ENCODE measurements at places on chromosomes 7 and 10.

DNA sequence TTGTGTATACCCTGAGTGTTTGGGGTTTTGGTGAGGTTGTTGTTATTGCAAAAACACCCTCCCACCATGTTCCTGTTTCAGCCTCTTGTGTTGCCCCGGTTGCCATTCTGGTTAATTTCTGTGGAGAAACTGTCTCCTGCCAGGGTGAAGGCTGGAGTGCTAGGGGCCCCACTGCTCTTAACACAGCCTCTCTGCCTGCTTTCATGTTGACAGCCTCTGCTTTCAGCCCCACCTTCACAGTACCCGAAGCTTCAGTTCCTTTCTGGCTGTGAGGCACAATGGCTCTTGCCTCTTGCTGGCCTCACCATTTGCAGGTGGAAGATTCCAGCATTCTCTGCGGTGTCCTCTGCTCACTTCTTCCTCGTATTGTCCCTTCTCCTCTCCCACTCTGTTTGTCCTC lies 19.2 kb downstream of the SLC18A2 start:
- DNase-seq = no peak

- no peak for DNase-seq
Measured at GRCh38 chr7:93890464-93891068, at the start of gene TFPI2. TFPI2 (minus strand) TSS chr7:93890753; CDS start chr7:93890678, 75 bp downstream.

GRCh38 chr10:84701370-84701720 lies 373.0 kb downstream of the CCSER2 start:
- DNase-seq = no peak

DNA sequence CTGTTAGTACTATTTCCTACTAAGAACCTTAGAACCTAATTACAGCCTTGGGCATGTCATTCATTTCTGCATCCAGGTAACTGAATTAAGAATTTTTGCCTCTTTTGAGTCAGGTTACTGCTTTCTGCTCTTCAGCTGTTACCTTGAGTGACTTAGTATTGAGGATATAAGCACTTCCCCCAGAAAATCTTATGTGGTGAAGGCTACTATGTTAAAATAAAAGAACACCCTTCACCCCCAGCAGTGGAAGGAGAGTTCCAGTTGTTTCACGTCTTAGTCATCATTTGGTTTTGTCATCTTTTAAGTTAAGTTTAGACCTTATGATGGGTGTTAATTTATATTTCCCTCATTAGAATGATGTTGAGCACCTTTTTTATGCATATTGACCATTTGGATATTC lies 82.8 kb downstream of the GLCCI1 start:
- no peak for DNase-seq

- DNase-seq = no peak
Measured at GRCh38 chr10:72322280-72323058, 32.2 kb downstream of the DNAJB12 start.

DNA sequence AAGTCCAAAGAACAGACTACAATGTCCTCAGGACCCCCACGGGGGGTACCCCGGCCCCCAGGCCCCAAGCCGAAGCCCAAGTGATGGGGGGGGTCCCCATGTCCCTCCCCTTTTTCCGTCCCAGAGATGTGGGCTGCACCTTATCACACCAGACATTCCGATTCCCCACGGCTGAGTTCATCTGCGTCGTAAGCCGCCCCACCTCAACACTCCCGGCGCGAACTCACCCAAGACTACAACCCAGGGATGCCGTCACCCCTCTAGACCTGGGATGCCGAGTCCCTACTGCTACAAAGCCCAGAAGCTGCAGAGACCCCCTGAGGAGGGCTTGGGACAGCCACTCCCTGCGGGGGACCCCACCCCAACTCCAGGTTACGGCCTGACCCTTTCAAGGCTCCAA lies 14.5 kb downstream of the PDGFA start:
- no peak for DNase-seq

- DNase-seq = no peak
Measured at GRCh38 chr10:96152437-96152836, 22.3 kb downstream of the ZNF518A start.

- no peak for DNase-seq
Measured at GRCh38 chr10:101841826-101842225, 1.8 kb downstream of the KCNIP2 start.

DNA sequence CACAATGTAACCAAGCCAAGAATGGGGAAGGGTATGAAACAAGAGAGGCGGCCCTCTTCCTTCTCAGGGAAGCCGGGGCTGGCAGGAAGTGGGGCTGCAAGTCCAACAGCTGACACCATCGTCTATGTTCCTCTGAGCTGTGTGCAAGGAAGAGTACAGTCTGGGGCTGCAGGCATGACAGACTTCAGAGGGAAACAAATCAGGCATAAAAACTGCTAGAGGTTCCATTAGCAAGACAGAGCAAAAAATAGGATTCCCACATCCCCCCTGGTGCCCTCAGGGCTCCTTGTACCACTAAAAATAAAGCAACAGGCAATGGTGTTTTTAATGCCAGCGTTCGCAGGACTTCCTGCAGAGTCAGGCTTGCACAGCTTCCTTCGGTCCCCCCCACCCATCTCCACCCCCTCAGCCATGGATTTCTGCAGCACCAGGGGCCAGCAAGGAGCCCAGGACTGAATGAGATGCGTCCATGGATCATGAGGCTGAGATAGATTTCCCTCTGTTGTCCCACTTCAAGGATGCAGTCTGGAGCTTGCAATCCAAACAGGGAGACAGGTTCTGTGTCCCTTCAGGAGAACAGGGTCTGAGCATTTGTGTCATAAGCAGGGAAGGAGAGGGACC lies 34.6 kb downstream of the KCNMA1 start:
- DNase-seq = no peak

GRCh38 chr7:130896898-130897514 lies 163.0 kb upstream of the KLF14 start:
- peak; percentile 52 for DNase-seq

DNA sequence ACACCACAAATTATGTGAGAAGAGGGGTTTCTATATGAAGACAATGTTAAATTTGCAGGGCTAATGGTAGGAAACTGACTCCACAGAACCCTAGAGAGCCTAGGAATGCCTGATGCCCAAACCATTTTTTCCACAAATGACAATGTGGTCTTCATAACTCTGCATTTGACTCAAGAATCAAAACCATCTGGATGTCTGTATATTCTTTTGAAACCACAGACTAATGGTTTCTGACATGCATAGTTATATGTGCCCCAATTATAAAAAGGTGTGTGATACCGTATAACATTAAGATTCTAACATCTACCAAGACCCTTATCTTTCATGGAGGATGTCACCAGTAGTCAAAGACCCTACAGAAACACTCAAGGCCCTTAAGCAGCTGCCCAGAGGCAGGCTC lies 20.3 kb downstream of the SEC61G start:
- DNase-seq = no peak

GRCh38 chr7:92806496-92806895 lies 29.9 kb downstream of the CDK6 start:
- no peak for DNase-seq

- DNase-seq = no peak
Measured at GRCh38 chr7:158066085-158066484, 521.5 kb downstream of the PTPRN2 start.

- peak; percentile 13 for DNase-seq
Measured at GRCh38 chr10:5775685-5776084, 37.5 kb downstream of the GDI2 start.

- no peak for DNase-seq
Measured at GRCh38 chr10:124614003-124614659, 130.0 kb downstream of the FAM53B start.

GRCh38 chr7:100571829-100572116 lies 1.9 kb downstream of the SAP25 start:
- no peak for DNase-seq

GRCh38 chr10:3460420-3461128 lies 288.0 kb upstream of the PITRM1 start:
- DNase-seq = no peak

DNA sequence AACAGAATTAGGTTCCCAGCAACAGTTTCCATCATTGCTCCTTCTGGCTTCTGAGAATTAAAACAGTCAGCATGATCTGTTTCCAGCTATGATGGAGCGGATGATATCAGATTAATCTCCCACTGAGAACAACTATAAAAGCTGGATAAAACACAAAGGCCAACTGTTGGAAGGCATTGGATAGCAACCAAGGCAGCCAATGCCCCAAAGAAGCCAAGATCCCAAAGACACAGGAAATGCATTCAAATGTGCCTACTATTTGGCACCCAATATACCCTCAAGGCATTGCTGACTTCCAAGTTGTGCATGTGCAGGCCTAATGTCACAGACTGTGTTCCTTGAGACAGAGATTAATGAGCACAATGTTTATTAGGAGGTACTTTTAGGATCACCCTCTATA lies 259.3 kb downstream of the ARHGAP12 start:
- no peak for DNase-seq

DNA sequence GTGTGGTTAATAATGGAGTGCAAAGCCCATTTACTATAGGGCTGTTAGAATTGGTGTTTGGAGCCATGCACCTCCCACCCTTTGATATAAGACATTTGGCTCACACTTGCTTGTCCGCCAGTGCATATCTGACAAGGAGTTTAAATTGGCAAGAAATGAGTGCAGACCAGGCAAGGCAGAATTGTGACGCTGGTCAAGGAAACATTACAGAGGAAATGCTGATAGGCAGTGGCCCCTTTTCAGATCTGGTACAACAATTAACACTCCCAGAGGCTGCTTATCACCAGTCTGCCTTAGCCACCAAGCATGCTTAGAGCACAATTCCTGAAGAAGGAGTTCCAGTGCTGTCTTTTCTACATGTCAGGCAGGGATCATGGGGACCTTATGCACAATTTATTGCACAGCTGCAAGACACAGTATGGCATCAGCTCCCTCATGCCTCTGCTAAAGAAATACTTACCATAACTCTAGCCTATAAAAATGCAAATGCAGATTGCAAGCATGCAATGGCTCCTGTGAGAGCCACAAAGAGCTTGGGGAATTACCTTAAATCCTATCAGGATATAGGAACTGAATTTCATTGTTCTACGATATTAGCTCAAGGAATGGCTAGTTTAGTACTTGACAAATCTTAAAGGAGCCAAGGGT lies 35.2 kb downstream of the OR13A1 start:
- DNase-seq = no peak

GRCh38 chr7:68689087-68689433 lies 909.2 kb upstream of the AUTS2 start:
- no peak for DNase-seq

DNA sequence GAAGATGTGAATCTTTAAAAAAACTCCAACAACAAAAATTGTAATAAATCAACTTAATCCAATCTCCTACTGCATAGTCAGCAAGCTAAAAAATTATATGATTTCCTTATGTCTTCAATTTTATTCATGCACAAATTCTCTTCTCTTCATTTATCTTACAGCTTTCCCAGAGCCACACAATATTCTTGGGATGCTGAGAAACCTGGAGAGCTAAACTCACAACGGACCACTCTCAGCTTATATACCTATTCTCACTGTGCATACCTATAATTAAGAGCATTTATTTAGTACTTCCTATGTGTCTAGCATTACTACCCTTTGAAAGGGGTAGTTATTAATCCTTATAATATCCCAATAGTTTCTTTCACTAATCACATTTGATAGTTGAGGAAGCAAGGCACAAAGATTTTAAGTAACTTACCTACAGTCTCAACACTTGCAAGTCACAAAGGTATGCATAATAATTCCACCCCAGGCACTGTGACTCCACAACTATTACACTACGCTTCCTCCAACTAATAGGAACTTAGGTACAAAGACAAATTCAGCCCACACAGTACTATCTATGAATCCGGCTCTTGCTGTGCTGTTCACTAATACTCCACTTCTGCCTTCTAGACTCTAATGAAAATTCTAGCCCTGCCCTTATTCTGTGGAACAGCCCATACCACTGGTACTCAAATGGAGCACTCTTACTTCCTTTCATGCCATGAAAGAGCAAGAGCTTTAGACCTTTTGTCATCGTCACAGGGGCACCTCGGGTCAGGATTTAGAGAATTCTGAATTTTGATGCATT lies 5.1 kb downstream of the CCDC71L start:
- DNase-seq = no peak

- peak; percentile 43 for DNase-seq
Measured at GRCh38 chr7:77537136-77537777, at the start of gene PTPN12. PTPN12 (plus strand) TSS chr7:77537295; CDS start chr7:77537547, 252 bp downstream.

- peak; percentile 66 for DNase-seq
Measured at GRCh38 chr7:157568770-157569584, 232.2 kb downstream of the DNAJB6 start.

- no peak for DNase-seq
Measured at GRCh38 chr10:361203-362081, 226.2 kb downstream of the ZMYND11 start.

DNA sequence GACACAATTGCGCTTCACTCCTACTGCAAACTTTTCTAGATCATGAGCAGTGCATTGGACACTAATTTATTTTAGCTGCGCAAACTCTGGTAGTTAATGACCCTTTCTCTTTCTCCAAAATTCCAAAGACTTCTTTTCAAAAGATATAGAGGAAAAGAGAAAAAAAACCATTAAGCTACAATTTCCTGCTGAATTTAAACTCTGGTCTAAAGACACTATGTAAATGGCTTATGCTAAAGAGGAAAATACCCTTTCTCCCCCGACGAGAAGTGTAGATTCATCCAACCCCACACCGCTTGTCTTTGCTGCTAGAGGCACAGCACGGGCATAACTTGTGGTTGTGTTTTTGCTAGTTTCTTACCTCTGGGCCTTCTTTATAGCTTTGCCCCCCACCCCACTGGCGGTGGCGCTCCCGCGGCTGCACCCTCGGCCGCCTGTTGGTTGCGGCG lies 84.1 kb downstream of the SNX10 start:
- DNase-seq = no peak

GRCh38 chr10:97067716-97068391 lies 117.9 kb downstream of the SLIT1 start:
- no peak for DNase-seq

GRCh38 chr10:98833542-98833941 lies 386.8 kb upstream of the HPS1 start:
- no peak for DNase-seq

GRCh38 chr7:24501009-24501408 lies 72.2 kb upstream of the PALS2 start:
- no peak for DNase-seq

DNA sequence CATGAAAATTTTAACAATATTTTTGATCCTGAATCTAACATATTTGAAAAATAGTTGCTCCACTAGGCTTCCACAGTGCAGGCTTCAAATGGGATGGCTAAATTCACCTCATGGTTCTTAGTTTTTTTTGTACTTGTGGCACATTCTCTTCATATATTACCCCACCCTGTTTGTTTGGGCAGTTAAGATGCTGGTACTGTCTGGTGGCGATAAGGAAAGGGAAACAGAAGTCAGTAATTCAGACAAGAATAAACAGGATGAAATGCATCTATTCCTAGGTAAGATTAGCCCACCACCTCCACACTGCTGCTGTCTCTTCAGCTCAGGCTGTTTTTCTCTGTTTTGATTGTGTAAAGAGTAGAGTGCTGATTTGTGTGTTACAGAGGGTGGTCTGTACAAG lies 44.2 kb downstream of the GLRX3 start:
- DNase-seq = no peak

DNA sequence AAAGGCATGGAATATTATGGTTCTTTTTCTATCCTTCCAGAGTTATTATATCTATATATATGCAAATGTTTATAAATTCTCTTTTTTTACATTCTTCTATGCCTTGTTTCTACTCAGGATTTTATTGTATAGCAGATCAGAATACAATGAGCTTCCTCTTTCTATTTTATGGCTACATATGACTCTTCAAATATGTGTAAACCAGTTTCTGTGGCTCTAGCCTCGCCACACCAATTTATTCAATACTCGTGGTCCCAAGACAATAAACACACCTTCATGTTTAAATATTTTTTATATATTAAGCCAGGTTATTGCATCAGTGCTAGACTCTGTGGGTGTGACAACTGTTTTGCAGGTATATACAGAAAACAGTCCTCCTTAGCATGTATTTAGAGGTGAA lies 237.5 kb upstream of the MKLN1 start:
- DNase-seq = no peak

- no peak for DNase-seq
Measured at GRCh38 chr10:98316170-98316569, 48.2 kb upstream of the LOXL4 start.
